Stimulated activated CD4-positive, alpha-beta T cell treated with anti-CD3 and anti-CD28 coated beads, Interleukin-1b, Interleukin-23, amount 100 ng/mL, for 1 hour (primary cell): ENCODE measurements at places on chromosomes 11 and 22.

GRCh38 chr11:69959461-69959860 is 118.7 kb upstream of the ANO1 start:
- DNase-seq: no peak

- no peak for DNase-seq
These were observed 5.7 kb downstream of the ZFTA start for GRCh38 chr11:63762654-63763495.

DNA sequence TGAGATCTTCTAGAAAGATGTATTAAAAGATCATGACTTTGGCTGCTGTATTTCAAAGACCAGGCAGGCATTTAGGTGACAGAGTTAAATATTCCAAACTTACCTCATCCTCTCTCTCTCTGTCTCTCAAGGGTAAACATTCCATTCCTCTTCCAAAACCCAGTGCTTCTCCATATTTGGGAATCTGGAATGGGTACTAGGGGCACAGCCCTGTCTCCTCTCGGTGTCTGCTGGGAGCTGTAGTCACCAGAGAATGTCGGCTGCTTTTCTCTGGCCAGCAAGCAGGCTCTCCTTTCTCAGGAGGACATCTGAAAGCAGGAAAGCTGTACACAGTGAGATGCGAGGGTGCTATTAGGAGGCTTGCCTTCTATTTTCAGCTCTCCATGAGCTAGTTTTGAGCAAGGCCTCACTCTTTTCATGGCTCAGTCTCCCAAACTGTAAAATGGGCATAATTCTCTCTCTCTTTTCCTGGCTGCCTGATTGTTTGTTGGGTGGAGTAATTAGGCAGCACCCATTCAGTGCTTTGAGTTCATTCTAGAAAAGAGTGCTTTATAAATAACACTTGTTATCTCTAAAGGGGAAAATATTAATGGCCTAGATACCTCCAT is 9.3 kb upstream of the PEX26 start:
- DNase-seq: no peak

DNA sequence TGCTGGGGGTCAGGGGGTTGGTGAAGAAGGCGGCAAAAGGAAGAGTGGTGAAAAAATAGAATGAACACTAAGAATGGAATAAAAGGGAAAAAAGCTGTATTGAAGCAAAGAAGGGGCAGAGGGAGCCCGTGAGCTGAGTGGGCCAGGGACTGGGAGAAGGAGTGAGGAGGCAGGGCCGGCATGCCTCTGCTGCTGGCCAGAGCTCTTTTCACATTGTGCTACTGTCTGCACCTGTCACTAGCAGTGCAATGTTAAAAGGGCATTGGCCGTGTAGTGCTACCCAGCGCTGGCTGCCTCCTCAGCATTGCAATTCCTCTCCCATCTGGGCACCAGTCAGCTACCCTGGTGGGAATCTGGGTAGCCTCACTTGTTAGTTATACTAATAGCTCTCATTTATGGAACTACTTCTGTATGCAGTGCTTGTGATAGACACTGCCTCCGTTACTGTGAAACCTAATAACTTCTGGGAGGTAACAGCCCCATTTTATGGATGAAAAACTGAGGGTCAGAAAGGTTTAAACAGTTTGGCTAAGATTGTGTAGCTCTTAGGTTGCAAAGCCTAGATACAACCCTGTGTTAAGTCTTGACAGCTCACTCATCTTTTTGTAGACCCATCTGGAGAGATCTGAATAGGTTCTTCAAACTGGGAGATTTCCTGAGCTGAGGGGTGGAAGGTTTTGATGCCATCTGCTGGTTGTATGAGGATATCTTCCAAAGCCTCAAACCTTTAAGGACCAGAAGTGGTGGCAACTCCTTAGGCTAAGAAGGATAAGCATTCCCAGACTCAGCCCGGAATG is 8.5 kb downstream of the YPEL4 start:
- DNase-seq: no peak

DNA sequence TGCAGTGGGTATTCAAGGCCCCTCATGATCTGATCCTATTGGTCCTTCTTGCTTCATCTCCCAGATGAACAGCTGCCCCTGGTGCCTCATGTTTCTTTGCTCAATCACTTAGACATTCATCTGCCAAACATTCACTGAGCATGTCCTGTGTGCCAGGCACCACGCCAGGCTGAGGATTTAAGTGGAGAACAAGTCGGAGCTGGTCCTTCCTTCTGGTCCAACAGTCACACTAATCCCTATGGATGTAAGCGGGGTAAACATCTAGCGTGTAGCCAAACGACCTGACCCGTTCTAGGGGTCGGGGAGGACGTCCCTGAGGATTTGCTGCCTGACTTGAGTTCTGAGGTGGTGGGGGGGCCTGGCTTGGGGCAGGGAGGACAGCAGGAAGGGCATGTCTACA is 21.9 kb downstream of the ZMAT5 start:
- no peak for DNase-seq

DNA sequence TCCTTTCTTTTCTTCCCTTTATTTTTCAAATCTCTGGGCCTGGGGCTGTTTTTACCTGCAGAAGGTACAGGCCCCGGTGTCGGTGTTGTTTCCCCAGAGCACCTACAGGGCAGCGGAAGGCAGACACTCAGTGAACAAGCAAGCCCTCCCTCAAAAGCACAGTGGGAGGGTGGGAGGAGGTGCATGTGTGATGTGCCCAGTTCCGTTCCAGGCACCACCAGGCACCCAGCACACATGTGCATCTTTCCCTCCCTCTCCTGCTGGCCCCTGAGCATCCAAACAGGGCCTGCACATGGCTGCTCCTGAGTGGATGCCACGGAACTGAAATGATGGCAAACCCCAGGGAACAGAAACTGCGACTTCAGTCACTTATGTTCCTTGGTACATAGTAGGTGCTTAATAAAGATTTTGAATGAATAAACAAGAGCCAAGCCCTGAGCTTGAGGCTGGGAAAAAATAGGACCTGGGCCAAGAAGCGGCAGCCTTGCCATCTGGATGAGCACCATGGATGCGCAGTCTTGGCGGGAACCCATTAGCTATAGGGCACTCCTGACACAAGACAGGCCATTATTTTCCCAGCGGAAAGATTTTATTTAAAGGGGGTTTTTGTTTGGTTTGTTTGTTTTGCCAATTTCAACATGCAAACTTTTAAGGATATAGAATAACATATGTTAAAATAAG is 47.8 kb downstream of the ARRB1 start:
- DNase-seq: no peak

DNA sequence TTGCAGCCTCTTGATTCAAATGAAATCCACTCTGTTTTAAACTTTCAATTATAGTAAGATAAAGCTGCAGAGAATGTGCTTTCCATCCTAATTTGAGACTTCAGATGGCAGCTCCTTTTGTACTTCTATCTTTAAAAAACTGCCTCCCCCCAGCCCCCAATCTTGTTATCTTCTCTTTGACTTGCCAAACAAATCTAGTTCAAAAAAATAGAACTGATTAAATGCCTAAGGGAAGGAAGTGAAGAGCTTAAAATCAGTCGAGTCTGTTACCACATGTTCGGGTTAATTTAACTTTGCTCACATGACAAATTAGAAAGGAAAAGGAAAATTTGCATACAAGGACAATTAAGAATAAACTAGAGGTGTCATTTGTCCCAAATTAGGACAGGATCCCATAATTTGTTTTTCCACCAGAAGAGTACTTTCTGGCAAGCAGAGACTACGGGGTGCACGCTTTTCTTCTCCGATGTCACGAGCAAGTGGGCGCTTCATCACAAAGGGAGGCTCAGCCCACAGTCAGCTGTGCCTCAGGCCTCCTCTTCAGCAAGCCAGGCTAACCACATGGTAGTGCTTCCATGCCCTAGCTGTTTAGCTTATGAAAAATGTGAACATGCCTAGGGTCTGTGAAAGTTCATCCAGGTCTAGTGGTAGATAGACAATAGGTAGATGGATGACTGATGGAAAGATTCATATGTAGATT is 69.0 kb upstream of the LDLRAD3 start:
- no peak for DNase-seq
